ENCODE measurements at places on chromosomes 5 and 9.

GRCh38 chr5:123700624-123701287, 188.8 kb downstream of the CSNK1G3 start:
- peak; percentile 71 for DNase-seq

DNA sequence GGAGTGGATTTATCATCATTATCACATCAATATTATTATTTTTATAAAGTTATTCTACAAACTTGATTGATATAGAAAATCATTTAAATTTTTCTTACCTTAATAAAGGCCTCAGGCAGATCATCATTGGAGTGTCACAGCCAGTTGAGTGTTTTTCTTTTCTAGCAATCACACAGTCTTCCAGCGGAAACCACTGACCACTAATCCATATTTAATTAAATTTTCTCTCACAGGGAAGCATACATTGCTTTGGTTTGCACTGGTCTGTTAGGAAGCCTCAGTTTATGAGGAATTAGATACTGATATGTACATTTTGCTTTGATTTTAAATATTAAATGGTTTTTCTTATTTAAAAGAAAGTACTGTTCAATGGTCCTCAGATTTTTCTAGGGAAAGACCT, 6.7 kb downstream of the SPZ1 start:
- no peak for DNase-seq

DNA sequence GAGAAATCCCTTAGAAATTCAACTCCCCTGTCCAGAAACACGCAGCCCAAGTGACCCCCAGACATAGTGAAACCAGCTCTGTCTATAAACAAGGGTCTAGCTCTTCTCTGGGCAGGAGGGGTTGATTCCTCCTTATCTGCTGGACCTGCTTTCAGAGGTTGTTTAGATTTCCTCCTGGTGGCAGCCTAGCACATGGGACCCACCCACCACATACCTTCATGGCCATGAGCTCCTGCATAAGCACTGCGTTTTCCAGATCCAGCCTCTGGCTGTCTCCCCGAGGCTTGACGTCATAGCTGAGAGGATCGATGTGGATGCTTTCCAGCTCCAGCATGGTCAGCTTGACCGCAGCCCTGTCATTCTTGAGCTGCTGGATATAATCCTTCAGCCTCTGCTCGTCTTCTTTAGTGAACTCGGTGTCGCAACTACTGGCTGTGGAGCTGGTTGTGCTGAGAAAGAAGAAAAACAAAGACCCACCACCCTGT, 77.0 kb downstream of the DCP2 start:
- peak; percentile 48 for DNase-seq

- peak; percentile 19 for DNase-seq
Observed at GRCh38 chr9:15834541-15834940, 281.7 kb downstream of the CCDC171 start.

DNA sequence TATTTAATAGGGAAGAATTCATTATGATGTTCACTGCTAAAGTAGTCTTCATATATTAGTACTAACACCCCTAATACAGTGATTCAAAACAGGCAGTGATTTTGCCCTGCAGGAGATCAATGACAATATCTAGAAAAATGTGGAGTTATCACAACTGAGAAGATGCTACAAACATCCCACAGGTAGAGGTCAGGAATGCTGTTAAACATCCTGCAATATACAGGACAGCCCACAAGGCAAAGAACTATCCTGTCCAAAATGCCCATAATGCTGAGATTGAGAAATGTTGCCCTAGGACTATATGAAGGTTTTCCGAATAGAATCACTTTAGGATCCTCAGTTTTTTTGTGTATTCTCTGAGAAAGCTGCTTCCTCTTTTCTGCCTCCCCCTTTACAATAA, 15.3 kb downstream of the RORB start:
- no peak for DNase-seq

DNA sequence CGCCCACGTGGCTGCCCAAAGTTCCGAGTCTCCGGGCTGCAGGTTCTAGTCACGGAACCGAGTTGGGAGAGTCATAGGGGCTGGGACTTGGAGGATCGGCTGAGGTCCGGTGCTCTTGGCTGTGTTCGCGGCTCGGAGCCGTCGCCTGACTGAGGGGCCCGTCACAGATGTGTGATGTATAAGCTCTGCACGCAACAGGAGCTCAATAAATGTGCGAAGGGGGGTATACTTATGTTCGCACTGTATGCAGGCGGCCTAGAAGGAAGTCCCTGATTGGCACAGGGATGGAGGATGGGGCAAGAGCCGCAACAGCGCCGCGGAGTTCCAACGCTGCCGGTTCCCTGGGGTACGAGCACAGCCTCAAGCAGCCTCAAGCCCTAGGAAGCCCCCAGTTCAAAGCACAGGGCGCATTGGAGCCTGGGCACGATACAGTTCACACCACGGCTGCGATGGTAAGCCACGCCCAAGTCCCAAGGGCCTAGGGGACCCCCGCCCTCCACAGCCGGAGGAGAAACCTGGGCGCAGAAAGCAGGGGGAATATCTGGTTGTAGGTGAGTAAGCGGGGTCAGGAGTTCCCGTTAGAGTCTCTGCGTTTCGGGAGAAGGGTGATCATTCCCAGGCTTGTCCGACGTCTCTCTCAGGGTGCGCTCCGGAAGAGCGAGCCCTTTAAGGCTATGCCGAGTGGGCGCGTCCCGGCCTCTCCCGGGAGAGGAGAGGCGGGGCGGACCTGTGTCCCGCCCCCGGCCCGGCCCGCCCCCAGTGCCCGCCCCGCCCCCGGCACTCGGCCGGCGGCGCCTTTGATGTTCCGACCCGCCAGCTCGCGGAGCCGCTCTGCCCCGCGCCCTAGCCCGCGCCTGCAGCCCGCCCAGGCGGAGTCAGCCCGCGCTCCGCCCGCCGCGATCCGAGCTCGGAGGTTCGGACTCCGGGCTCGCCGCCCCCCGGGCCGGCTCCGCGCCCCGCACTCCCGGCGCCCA, at the start of gene TCF7:
Gene TCF7, plus strand, starts transcription at position 780 of the 974 bp plus-strand sequence. CDS start 226 bp downstream, outside the sequence.
- peak; percentile 73 for DNase-seq

DNA sequence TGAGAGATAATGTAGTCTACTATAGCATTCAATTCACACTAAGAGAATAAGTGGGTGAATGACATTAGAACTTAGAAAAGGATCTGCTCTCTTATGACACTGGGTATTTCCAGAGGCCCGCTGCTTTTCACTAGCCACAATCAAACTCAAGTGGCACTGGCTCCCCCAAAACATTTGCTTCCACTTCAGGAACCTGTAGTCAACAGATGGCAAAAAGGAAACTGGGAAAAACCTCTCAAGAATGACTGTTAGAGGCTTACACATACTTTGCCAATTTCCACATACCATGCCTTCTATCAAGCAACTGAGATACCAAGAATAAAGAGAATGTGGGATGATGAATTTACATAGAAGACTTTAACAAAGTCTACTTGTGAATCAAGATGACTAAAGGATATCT, 11.2 kb downstream of the POC5 start:
- DNase-seq: no peak

- DNase-seq: no peak
Observed at GRCh38 chr5:1104327-1105006, 7.4 kb downstream of the SLC12A7 start.

GRCh38 chr9:103802068-103802467, 292.0 kb upstream of the SMC2 start:
- DNase-seq: peak; percentile 8

DNA sequence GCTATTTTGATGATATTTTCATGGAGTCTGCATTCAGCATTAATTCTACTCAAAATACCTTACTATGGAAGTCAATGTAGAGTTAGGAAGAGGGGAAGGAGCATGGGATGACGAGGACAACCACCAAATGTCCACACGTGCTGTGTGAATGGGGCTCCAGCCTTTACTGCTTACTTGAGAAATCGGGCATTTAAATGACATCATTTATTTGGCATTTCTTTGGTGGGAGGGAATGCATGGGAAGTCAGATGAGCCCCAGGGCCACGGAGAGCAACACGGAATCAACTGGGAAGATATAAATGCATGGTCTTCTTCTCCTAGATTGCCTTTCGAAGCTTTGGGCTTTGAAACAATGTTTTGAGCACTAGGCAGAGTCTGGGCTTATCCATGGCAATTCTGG, 458.5 kb upstream of the KLF4 start:
- no peak for DNase-seq

- no peak for DNase-seq
Observed at GRCh38 chr5:16854351-16854750, 81.7 kb downstream of the MYO10 start.

- peak; percentile 80 for DNase-seq
Observed at GRCh38 chr5:132227485-132228240, at the start of gene P4HA2. P4HA2 (minus strand) TSS chr5:132227853; CDS start chr5:132218626, 9,227 bp downstream.

DNA sequence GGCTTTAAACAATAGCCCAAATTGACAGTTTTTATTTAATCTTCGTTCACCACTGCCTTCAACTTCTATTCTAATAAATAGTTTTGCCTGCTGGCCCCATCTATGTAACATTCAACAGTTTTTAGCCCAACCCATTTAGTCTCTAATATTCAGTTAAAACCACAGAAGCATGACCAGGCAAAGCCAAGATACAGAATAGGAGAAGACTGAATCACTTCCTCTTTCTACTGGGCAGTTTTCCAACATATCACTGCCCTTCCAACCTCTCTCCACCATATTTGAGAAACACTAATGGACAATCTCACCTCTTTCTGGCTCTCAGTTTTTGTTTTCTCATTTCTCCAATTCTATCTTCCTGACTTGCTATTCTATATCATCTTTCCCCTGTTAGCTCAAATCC, 352.9 kb downstream of the DNAH5 start:
- DNase-seq: no peak

GRCh38 chr5:158634714-158635113, 465.0 kb downstream of the EBF1 start:
- DNase-seq: no peak

DNA sequence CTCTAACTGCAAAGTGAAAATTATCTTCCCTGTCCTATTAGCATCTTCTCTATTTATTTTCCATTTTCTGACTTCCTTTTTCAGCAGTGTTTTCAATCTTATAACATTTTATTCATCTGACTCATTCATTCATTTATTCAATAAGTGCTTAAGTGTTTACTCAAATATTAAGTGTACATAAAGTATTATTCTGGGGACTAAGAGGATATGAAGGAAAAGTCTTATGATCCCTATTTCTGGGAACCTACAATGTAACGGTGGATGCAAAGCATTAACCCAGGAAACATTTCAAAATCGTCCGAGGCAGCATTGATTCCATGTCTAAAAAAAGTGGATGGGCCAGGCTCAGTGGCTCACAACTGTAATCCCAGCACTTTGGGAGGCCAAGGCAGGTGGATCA, 19.4 kb upstream of the TRPM6 start:
- DNase-seq: no peak

DNA sequence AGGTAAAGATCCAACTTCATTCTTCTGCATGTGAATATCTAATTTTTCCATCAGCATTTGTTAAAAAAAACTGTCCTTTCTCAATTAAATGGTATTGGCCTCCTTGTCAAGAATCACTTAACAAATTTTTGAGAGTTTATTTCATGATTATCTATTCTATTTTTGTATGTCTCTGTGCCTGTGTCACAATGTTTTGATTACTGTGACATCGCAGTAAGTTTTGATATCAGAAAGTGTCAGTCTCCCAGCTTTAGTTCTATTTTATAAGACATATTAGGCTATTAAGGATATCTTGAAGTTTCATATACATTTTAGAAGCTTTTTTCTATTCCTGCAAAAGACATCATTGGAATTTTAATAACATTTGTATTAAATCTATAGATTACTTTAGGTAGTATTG, 33.6 kb downstream of the GABRA6 start:
- no peak for DNase-seq

DNA sequence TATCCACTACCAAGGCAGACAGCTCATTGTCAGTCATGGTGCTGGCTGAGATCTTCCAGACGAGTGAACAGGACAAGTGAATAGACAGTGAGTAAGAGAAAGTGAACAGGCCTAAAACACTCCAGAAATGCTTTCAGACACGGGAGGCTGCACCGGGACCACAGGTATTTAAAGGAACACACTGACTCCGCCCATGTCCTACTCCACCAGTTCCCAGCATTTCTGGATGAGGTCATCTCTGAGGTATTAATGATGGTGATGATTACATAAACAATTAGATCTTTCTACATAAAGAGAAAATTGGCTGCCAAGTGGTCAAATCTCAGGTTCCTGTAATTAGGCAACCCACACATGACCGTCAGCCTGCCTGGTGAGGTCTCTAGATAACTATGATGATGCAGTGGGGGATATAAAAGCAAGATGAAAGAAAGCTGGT, at the start of gene ACTBL2:
Gene ACTBL2, minus strand, starts transcription at position 141 of the 436 bp plus-strand sequence. Its CDS starts 104 bp downstream, at position 37.
- no peak for DNase-seq

DNA sequence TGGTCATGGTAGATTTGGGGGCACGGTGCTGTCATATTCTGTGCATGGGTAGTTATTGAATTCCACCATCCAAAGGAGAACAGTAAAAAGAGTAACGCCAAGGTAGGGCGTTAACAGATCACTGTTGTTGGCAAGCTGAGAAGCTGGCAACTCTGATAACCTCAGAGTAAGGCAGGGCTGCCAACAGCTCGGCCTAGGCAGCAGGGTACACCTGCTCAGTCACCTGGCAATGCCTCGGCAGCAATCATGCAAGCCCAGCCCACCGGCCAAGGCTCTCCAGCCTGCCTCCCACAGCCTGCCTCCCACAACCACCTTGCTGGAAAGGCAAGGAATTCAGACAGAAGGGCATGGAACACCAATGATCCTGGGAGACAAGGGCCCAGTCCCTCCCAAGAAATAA, 63.9 kb downstream of the KLHL3 start:
- no peak for DNase-seq

DNA sequence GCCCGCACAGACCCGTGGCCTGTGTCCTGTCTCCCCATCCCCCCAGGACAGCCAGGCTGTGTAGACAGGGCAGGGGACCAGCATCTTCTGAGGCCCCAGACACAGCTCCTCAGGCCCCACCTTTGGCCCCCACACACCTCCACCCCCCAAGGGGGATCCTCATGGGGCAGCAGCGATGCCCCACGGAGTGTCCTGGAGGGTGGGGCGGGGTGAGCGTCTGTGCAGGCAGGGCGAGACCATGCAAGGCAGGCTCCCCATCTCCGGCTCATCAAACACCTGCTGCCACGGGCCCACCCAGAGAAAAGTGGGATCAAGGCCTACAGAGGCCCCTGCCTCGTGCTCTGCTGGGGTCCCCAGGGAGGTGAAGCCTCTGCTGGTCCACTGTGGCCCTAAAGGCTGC, 118.7 kb upstream of the FOXD4L5 start:
- no peak for DNase-seq

- peak; percentile 69 for DNase-seq
Observed at GRCh38 chr5:120516805-120517204, 52.7 kb downstream of the PRR16 start.

DNA sequence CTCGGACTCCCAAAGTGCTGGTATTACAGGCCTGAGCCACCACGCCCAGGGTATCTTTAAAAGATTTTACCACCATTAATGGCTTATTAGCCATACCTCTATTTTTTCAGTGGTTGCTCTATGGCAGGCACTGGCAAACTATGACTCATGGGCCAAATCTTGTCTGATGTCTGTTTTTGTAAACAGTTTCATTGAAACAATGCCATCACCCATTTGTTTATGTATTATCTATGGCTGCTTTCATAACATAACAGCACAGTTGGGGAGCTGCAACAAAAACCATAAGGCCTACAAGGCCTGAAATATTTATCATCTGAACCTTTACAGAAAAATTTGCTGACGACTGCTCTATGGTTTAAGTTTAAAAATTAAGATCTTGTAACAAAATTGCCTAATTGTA, 66.8 kb downstream of the SLC38A9 start:
- DNase-seq: no peak
